NCI-H345 (cell line): ENCODE measurements at places on chromosomes 4 and X.

DNA sequence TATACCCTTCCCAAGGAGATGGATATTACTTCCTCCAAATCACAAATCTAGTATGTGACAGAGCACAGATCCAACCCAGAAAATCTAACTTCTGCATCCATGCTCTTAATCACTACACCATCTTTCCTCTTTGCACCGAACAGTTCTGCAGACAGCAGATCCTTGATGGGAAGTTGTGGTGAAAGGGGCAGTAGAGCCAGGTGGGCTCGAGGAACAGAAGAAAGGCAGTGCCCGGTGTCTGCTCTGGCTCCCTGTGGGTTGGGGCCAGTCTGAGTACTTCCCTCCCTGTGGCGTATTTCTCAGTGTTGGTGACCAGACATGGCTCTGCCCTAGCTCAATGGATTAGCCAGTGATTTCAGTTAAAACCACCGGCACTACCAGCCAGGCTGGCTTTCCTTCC is 15.3 kb downstream of the HOPX start:
- no peak for DNase-seq

GRCh38 chrX:20315140-20315539 is 48.4 kb upstream of the RPS6KA3 start:
- DNase-seq, result no peak

GRCh38 chr4:52873191-52873590 is 11.1 kb downstream of the RASL11B start:
- DNase-seq, result no peak

DNA sequence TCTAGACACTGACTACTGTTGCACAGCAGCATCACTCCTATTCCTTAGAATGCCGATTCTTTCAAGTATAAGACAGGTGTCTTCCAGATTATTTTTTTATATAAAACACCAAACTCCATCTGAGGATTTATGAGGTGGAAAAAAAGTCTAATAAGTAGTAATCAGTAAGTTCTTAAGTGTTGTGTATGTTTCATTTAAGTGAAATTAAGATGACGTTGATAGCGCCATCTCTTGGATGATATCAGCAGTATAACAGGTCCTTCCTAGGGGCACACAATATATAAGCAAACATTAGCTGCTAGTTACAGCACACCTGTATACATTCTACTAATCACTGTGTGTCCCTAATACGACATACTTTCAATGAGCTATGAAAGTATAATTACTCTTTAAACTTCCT is 99.6 kb upstream of the STS start:
- DNase-seq, result no peak

- no peak for DNase-seq
Observed at GRCh38 chr4:24979554-24979953, 51.2 kb downstream of the LGI2 start.

DNA sequence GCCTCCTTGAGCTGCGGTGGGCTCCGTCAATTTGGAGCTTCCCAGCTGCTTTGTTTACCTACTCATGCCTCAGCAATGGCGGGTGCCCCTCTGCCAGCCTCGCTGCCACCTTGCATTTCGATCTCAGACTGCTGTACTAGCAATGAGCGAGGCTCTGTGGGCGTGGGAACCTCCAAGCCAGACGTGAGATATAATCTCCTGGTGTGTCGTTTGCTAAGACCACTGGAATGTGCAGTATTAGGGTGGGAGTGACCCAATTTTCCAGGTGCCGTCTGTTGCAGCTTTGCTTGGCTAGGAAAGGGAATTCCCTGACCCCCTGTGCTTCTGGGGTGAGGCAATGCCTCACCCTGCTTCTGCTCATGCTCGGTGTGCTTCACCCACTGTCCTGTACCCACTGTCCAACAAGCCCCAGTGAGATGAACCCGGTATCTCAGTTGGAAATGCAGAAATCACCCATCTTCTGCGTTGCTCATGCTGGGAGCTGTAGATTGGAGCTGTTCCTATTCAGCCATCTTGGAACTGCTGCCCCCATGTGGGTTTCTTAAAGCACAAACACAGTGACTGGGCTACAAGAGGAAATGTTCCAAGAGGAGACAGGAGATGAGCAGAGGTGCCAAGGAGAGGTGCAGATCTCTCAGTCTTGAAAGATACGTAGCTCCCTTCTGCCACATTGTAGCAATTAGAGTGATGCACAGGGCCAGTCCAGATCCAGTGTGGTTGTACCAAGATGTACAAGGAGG is 193.0 kb upstream of the IGFBP7 start:
- no peak for DNase-seq

DNA sequence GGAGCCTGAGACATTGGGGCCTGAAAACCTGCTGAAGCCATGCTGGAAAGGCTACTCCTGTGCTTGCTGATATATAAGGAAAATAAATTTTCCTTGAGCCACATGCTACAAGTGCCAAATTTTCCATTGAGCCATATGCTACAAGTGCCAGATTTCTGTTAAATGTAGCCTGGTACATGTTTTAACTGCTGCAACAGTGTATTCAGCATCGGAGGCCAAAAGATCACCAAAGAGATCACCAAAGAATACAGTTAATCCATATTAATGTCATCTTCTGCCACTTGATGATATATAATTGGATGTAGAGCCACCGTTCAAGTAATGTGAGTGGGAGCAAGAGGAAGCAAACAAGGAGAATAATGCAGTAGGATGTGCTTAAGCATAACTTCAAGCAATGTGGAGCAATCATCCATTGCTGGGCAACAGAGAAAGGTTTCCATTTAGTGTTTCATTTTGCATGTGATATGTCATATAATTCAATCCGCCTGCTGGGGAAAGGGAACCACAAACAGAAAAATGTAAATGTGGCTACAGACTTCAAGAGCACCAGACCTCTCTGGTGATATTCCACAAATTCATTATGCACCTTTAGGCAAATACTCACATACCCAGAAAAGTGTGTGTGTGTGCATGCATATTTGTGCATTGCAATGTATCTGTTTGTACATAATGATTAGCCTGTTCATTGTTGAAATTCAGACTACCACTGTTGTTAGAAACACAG is 295.9 kb downstream of the KCNIP4 start:
- no peak for DNase-seq

GRCh38 chr4:121978172-121978516 is 26.3 kb upstream of the TRPC3 start:
- DNase-seq, result no peak

DNA sequence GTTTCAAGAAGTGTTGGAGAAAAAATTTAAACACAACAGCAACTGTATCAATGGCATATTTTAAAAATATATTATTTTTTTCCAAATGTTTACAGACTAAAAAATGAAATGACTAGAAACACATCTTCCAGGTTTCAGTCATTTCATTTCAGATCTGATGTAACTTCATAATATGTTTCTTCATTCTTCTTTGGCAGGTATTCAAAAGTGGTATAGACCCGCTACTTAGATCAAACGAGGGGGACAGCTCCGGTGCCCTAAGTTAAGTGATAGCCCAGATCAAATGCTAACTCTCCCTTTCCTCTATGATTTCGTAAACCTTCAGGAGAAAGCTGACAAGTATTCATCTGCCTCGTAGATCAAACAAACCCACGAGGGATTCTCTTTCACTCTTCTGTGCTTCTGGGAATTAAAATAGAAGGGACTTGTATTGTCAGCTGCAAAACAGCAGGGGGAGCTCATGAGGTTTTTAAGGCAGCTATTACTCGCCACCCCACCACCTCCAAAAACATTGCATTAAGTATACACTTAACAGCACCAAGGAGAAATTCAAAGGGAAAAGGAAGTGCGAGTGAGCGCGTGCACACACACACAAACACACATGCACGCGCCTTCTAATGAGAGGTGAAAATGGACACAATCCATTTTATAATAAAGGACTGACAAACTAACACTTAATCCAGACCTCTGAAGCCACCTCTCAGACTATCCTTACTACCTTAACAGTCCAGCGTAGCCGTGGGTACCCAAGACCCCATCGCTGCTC is 21.4 kb downstream of the HELT start:
- peak; percentile 36 for DNase-seq

- peak; percentile 14 for DNase-seq
Observed at GRCh38 chrX:30735839-30736238, 82.6 kb downstream of the GK start.

DNA sequence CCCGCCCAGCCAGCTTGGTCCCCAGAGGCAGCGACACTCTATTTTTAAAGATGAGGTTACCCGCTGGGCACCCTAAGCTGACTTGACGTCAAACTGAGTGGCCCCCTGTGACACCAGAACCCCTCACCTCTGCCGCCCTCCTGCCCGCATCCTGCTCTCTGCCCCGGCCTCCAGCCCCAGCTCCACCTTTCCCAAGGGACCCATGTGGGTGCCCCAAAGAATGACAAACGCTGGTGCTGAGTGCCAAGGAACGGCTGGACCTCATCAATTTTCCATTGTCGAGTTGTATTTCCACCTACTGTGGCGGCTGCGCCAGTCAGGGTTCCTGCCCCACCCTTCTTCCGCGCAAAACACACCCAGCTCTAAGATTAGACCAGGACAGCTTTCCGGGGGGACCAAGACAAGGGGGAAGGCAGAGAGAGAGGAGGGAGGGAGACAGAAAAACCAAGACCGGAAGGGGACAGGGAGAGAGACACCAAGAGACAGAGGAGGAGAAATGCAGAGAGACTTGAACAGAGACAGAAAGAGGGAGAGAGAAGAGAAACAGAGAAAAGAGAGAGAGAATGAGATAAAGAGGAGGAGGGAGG is 2.0 kb downstream of the PRKX start:
- no peak for DNase-seq

DNA sequence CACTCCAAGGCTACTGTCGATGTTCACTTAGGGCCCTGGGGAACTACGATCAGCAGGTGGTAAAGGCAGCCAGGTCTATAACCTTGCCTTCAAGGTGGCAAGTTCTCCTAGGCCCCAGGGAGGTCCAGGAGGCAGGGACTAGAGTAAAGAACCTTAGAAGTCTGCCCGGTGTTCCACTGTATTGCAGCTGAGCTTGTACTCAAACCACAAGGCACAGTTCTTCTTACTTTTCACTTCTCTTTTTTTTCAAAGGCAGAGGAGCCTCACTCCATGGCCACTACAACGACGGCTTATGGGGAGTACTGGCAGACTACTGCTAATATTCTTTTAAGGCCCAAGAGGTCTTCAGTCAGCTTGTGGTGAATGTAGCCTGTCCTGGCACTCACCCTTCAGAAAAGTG is 78.8 kb upstream of the GPR174 start:
- DNase-seq, result no peak

GRCh38 chr4:108160741-108161352 is 7.9 kb downstream of the LEF1 start:
- DNase-seq, result no peak

DNA sequence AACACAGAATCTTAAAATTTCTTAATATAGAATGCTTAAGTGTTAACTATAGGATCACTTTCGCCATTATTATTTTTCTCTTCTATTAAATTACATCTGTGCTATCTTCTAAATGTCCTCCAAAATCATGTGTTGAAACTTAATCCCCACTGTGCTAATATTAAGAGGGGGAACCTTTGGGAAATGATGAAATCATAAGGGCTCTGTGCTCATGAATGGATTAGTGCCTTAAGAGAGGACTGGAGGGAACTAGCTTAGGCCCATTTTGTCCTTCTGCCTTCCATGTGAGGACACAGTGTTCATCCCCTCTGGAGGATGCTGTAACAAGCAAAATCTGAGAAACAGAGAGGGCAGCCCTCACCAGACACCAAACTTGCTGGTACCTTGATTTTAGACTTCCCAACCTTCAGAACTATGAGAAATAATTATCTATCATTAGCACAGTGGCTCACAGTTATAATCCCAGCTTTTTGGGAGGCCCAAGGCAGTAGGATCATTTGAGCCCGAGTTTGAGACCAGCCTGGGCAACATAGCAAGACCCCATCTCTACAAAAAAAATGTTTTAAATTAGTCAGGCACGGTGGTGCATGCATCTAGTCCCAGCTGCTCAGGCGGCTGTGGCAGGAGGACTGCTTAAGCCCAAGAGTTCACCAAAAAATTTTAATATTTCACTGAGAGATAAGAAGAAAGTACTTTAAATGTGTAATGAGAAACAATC is 26.3 kb downstream of the KLHL8 start:
- DNase-seq, result no peak

DNA sequence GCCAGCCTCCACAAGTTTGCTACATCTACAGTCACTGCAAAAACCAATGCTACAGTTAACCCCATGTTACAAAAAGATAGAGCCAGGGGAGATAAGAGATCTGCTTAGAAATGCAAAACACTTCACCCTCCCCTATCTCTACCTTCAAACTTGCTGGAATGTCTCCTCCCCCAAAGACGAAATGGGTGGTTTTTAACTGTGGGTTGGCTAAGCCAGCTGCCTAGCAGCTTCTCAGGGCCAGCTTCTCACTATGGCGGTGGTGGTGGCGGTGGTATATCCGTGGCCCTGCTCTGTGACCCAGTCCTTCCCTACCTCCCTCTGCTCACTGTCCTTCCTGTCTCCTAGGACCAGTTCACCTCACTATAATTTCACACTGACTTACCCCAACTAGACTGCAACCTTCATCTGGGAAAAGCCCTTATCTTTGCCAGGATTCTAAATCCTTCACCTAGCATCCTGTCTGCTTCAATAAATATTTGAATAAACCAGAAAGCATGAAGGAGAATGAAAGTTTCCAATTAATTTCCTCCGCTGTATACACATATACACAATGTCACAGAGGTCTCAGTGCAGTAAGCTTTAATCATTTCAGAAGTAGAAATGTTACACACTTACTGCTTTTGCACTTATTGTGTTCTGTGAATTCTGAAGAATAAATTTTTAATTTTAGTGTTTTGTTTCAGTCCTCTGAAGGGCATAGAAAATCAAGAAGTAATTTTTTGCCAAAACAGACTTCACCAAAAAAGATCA is 46.3 kb downstream of the SH3KBP1 start:
- DNase-seq, result no peak

DNA sequence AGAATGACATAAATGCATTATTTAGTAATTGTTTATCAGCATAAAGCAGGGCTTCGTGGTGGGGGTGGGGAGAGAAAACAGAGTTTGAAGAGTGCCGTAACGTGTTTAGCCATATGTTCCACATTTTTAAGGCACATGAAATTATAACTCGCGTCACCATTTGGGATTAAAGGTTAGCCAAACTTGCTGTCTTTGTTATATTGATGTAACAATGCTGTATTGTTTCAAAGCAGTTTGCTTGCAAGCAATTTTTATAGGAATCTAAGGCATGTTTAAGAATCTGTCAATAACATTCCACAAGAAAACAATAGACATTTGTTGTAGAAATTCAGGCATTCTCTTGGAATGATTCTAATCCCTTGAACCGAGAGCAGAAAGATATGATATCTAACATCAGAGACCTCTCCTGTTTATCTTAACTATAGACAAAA is 78.3 kb downstream of the CLDN22 start:
- DNase-seq, result no peak

GRCh38 chr4:185426960-185427688 is 1.4 kb upstream of the UFSP2 start:
- DNase-seq, result no peak
